ENCODE measurements at places on chromosomes 7 and 10.

DNA sequence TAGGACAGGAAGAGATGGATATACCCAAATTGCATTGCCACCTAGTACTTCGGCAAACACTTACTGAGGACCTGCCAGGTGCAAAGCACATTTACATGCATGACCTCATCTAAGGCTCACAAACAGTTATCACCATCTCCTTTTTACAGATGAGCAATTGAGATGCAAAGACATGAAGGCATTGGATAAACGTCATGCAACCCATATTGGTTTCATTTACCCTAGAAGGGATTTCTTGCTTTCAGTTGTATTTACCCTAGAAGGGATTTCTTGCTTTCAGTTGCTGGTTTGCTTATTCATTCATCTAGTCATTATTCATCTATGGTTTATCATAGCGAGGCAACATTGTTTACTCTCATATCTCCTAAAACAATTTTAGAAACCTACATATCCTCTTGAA is 52.2 kb downstream of the STEAP1B start:
- DNase-seq: no peak

DNA sequence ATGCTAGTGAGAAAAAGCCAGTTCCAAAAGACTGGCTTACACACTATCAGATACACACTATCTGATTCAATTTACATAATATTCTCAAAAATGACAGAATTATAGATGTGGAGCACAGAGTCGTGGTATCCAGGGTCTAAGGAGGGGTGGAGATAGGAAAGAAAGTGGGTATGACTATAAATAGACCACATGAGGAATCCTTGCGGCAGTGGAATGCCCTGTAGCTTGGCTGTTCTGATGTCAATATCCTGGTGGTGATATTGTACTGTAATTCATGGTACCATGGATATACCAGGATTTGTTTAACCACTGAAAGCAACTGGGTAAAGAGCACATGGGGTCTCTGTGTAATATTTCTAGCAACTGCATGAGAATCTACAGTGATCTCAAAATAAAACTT is 67.7 kb upstream of the TMEM72 start:
- DNase-seq: no peak

- DNase-seq: no peak
Observed at GRCh38 chr10:78437407-78437768, 403.7 kb downstream of the RPS24 start.

GRCh38 chr10:6204341-6205191 is 1.8 kb downstream of the PFKFB3 start:
- no peak for DNase-seq

GRCh38 chr7:89927762-89928161 is 226.5 kb upstream of the STEAP1 start:
- DNase-seq: no peak

All from stimulated activated CD4-positive, alpha-beta T cell treated with anti-CD3 and anti-CD28 coated beads, TNF-alpha, amount 100 ng/mL, for 1 hour (primary cell).